ENCODE measurements at places on chromosomes 13 and 19.

GRCh38 chr13:73966331-73966730 lies 167.9 kb downstream of the KLF12 start:
- no peak for DNase-seq

GRCh38 chr13:39498471-39499114 lies 104.4 kb downstream of the LHFPL6 start:
- DNase-seq: no peak

DNA sequence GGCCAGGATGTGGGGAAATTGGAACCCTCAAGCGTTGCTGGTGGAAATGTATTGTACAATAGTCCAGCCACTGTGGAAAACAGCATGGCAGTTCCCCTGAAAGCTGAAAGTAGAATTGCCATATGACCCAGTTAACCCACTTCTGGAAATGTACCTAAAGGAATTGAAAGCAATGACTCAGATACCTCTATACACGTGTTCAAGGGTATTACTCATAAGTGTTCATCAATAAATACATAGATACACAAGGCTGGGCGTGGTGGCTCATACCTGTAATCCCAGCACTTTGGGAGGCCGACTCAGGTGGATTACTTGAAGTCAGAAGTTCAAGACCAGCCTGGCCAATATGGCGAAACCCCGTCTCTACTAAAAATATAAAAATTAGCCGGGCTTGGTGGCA lies 71.9 kb upstream of the IRS2 start:
- DNase-seq: no peak

GRCh38 chr13:109706015-109706715 lies 80.2 kb downstream of the IRS2 start:
- no peak for DNase-seq

GRCh38 chr19:9727644-9728043 lies 40.9 kb downstream of the ZNF846 start:
- DNase-seq: no peak

DNA sequence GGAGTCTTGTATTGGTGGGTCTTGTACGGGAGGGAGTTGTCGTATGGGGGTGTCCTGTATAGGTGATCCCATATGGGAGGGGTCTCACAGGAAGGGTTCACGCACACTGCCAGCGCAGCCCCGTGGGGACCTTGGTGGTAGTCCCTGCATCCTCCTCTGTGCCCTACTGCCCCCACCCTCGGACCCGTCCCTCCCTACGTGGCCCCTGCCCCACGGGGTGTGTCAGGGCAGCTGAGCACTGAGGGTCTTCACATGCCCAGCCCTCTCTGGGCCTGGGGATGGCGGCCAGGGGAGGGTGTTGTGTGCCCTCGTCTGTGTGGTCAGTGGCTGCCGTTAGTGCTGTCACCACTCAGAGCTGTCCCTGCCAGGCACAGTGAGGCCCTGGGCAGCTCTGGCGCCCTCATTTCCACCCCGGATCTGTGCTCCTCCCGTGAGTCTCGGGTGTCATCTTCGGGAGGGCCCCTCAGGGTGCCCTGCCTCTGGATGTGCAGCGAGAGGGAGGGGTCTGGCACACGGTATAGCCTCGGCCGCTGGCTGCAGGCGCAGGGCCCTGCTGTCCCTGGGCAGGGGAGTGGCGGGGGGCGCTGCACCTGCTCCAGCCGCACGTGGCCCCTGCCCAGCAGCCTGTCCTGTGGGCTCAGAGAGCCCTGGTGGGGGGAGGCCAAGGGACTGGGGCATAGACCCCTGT lies 16.0 kb upstream of the GNA15 start:
- no peak for DNase-seq

DNA sequence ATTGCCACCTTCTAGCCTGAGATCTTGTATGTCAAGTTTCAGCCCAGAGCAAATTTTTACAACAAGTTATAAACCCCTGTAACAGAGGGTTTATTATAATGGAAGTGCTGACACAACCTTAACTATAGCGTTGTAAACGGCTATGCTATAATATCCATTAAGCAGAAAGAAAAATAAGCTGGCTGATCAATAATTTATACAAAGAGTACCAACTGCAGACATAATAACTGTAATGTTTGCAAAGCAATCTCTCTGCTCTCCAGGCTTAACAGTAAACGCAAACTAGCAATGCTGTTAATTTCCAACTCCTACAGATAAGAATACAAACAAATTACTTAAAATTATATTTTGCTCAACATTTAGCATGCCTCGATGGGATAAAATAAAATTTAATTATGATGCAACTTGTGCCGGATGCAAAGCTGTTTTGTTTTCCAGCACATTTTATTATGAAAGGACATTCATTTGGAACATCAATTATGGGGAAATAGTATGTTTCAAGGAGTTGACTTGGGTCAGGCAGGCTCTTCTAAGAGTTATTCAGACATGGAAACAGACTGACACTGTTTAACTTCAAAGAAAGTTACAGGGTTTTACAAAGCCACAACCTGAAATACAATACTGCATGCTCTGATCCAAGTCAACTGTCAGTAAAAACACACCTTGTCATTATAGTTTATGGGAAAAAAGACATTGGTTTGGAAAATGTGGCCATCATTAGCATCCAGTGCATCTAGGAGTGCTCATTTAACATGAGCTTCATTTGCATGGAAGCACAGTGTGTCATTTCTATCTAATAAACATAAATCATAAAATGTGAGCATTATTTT lies 6.6 kb upstream of the DACH1 start:
- DNase-seq: no peak

- DNase-seq: no peak
Measured at GRCh38 chr19:904545-904944, 8.5 kb downstream of the R3HDM4 start.

GRCh38 chr13:41006306-41006705 lies 12.8 kb downstream of the ELF1 start:
- no peak for DNase-seq

- DNase-seq: no peak
Measured at GRCh38 chr19:30227012-30227621, 145.1 kb upstream of the ZNF536 start.

- no peak for DNase-seq
Measured at GRCh38 chr13:45398877-45399276, 19.3 kb downstream of the SLC25A30 start.

DNA sequence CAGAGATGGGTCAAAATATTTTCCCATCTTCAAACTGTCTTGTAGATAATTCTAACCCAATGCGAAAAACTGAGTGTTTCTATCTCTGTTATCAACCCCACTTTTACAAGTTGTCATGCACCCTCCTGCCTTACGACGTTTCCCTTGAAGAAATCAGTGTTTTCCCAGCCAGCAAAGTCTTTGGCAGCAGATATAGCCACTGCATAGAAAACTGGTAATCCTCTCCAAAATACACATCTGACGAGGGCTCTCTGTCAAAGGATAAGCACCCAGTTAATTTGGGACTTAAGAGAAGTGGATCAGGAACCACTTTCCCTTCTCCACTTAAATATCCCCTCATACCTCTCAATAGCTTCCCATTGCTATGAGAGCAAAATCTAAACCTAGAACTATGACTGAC lies 351.9 kb upstream of the MIR17HG start:
- DNase-seq: no peak

- no peak for DNase-seq
Measured at GRCh38 chr19:1945899-1946298, 4.9 kb downstream of the CSNK1G2 start.

- DNase-seq: no peak
Measured at GRCh38 chr13:27500806-27501534, 50.6 kb upstream of the MTIF3 start.

GRCh38 chr13:78409172-78409571 lies 194.2 kb downstream of the POU4F1 start:
- DNase-seq: no peak

DNA sequence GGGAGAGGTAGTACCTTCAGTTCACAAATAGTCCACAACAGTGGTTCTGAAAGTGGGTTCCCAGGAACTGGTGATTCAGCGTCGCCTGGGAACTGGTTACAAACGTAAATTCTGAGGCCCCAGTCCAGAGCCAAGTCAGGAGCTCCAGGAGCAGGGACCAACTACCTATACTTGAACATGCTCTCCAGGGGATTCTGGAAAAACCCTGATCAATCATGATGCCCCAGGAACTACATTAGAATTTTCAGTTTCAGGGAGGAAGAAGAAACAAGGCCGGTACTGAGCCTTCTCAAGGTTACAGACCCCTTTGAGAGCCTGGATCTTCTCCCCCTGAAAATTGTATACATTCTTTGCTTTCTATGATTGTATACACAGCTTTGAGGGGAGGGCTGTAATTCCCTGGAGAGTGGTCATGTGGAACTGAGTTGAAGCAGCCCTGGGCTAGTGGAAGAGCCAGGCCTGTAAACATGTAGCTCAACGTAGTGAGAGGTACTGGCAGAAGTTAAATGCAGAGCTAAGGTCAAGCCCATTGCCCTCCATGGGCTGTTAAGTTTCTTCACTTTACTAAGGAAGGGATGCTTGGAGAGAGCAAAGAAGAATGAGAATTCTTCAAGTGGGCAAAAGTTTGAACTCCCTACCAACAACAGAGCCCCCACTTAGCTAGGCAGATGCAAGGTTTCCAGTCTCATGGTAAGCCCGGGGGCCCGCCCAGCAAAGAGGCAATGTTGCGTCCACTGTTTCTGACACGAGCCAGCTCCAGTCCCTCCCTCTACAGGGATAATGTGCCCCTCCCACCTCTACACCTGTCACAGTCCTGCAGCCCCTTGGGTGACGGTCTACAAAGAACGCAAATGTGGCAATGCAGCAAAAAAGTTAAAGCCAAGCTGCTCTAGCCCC lies 17.0 kb downstream of the DOCK9 start:
- DNase-seq: no peak

DNA sequence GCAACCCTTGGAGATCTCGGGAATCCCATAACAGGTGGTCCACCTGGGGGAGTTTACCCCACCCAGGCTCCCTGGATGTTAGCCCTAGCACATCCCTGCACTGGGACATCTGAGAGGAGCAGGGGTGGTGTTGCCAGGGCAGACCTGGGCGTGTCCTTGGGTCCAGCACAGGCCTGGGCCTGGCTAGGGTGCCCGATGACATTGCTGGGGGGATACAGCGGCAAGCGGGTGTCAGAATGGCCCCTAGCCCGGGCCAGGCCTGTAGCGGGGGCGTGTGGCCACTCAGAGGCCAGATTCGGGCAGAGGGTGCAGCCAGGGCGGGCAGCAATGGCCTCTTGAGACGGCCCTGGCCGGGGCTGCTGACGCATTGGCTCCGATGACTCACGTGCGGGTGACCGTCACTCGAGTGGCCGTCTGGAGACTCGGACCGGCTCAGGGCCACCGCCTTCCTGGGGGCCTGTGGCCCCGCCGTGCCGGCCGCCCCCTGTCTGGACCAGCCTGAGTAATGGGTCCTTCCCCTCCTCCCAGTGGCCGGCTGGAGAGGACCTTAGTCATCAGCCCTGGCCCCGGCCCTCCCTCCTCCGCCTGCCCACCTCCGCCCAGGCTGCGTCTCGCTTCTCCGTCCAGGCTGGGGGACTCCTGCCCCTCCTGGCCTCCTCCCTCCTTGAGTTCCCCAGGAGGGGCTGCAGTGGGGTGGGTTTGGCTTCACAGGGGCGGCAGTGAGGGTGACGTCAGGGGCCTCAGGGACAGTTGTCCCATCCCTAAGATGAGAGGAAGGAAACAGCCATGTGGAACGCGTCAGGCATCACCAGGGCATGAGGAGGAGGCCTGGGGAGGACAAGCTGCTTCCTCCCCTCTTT lies 23.2 kb upstream of the CRTC1 start:
- no peak for DNase-seq

DNA sequence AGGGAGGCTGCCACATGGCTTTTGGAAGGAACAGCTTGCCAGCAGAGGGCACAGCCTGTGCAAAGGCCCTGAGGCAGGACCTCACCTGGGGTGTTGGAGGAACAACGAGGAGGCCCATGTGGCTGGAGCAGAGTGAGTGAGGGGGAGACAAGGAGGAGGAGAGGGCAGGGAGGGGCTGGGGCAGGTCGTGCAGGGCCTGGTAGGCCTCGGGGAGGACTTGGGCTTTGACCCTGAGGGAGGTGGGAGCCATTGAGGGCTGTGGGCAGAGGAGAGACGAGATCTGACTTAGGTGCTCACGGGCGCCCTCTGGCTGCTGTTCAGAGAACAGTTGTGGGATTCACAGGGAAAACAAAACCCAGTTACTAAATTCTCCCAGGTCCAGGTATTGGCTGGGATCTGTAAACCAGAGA lies 25.2 kb downstream of the ZNRF4 start:
- no peak for DNase-seq

DNA sequence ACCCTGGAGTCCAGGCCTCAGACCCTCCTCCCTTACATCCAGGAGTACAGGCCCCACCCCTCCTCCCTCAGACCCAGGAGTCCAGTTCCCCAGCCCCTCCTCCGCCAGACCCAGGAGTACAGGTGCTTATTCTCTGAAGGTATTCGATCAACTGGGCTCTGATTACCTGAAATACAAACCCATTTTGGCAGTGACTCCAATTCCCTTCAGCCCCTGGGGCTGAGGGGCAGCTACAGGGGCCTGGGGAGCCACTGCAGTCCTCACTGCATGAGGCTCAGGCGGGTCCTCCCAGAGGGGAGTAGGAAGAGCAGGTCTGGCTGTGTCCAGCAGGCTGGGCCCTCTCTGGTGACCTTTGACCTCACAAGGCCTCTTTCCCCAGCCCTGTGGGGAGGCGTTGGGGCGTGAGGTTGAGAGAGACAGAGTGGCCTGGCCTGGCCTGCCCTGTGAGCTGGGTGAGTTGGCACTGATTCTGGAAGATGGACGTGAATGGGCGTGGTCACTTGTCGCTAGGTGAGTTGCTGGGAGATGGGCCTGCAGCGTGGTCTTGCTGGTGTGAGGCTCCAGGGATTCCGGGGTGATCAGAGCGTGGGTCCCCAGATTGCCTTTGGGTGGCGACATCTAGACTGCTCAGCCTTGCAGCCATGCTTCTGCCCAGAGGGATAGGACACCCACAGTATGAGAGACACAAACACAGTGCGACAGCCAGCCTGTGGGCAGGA lies 3.1 kb downstream of the BCAT2 start:
- DNase-seq: no peak

- no peak for DNase-seq
Measured at GRCh38 chr13:95954266-95954665, 98.9 kb downstream of the UGGT2 start.

DNA sequence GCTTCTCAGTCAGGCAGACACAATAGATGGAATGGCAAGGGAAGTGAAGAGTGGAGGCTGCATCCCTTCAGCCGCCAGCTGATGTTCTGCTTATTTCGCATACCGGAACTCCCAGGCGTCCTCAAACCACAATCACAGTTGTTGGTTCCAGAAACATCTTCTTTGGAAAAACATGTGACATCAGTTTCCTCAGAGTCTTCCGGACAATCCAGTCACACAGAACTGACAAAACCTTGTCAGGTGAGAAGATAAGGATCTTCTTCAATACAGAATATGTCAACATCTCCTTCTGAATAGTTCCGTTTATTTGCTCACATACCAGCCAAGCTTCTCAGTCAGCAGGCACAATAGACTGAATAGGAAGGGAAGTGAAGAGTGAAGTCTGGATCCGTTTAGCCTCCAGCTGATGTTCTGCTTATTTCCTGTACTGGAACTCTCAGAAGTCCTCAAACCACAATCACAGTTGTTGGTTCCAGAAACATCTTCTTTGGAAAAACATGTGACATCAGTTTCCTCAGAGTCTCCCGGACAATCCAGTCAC lies 45.1 kb upstream of the CEACAM21 start:
- no peak for DNase-seq

DNA sequence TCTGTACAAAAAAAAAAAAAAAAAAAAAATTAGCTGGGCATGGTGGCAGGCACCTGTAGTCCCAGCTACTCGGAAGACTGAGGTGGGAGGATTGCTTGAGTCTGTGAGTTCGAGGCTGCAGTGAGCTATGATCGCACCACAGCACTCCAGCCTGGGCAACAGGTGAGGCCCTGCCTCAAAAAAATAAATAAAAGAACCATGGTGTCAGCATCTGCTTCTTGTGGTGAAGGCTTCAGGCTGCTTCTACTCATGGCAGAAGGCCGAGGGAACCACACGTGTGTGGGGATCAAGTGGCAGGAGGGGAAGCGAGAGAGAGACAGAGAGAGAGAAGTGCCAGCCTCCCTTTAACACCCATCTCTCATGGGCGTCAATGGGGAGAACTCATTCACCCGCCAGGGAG lies 13.5 kb downstream of the BCL3 start:
- DNase-seq: no peak
